ENCODE measurements at places on chromosomes 6 and 20. TPM values are rescaled to one million over a fixed set of nuclear protein-coding genes. Genes with fewer than 3 reads are reported as not detected.

Gene HSF2
- total RNA-seq, result 34.6 TPM

Gene DLL1
- total RNA-seq, result 1.1 TPM

Gene PDYN
- not detected for total RNA-seq

Gene FAM83D
- 18.4 TPM for total RNA-seq

Gene PCIF1
- 51.0 TPM for total RNA-seq

Gene ATG5
- 23.5 TPM for total RNA-seq

Gene TMEM30A
- 52.3 TPM for total RNA-seq

Gene TTK
- 53.8 TPM for total RNA-seq

Gene OPN5
- total RNA-seq, result not detected

Gene ARG1
- total RNA-seq, result not detected

Gene ECT2L
- total RNA-seq, result not detected

Data from activated naive CD4-positive, alpha-beta T cell treated with anti-CD3 and anti-CD28 coated beads, Interleukin-2, amount 50 U/mL, for 72 hours (primary cell).